Right cardiac atrium (tissue), 5 donors: ENCODE measurements at places on chromosomes 5 and 9. TPM values are rescaled to one million over a fixed set of nuclear protein-coding genes. Genes with fewer than 3 reads are reported as not detected.

The GPR21 gene
- total RNA-seq = 1.0 TPM

The SLC45A2 gene
- total RNA-seq = not detected

- peak; percentile 48 for DNase-seq
Measured at GRCh38 chr5:172940268-172941066, 18.8 kb upstream of the RPL26L1 start.

GRCh38 chr5:137856201-137856600, 11.5 kb upstream of the MYOT start:
- no peak for DNase-seq

DNA sequence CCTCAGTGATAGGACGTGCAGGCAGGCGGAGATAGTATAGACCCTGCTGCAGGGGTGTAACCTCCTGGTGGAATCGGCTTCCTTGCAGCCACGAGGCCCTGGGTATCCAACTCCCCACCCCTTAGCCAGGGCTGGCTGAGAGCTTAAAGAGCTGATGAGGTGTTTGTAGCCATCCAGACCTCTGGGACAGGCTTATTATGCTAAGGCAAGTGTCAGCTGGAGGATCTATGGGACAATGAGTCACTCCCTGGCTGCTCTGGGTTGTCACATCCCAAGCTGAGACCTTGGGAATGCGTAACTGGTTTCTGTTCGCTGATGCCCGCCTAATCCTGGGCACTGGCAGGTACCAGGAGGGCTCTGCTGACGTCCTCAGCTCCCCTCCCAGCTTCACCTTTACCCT, 38.9 kb downstream of the DAB2IP start:
- no peak for DNase-seq

DNA sequence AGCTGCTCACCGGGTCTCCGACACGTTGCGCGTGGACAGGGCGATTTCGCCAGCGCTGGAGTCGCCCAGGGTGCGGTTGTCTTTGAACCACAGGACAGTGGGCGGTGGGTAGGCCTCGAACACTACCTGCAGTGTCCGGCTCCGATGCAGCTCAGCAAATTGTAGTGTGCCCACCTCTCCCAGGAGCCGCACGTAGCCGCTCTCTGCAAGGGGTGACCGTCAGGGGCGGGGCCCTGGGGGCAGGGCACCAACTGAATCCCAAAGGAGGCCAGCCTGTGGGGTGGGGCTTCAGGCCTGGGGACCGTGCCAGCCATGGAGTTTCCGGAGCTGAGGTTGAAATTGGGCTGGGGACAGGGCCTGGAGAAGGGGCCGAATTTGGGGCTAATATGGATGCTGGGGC, 22.9 kb downstream of the PDGFRB start:
- DNase-seq = peak; percentile 65
